ENCODE measurements at places on chromosomes 5 and 9. TPM values are rescaled to one million over a fixed set of nuclear protein-coding genes. Genes with fewer than 3 reads are reported as not detected.

- no peak for DNase-seq
Measured at GRCh38 chr5:143156572-143156971, 246.9 kb downstream of the NR3C1 start.

- no peak for DNase-seq
Measured at GRCh38 chr5:56861893-56862485, 46.6 kb downstream of the MAP3K1 start.

GRCh38 chr5:137142764-137143605, 356.1 kb downstream of the SPOCK1 start:
- peak; percentile 43 for DNase-seq

Gene ZBTB34
- 1.8 TPM for total RNA-seq

Gene OR13C5
- total RNA-seq: not detected

Gene SLCO4C1
- total RNA-seq: not detected

Gene FOXD4L5
- 0.37 TPM for total RNA-seq

Data from uterus (tissue), 4 donors.